ENCODE measurements at places on chromosomes 2 and 18. TPM values are rescaled to one million over a fixed set of nuclear protein-coding genes. Genes with fewer than 3 reads are reported as not detected.

UGT1A5 gene
- not detected for total RNA-seq

PDE11A gene
- total RNA-seq = not detected

FABP1 gene
- total RNA-seq = not detected

IGFBP2 gene
- 121 TPM for total RNA-seq

CDH20 gene
- total RNA-seq = 0.13 TPM

GCKR gene
- total RNA-seq = 0.24 TPM
